ENCODE measurements at places on chromosomes 5 and 9. TPM values are rescaled to one million over a fixed set of nuclear protein-coding genes. Genes with fewer than 3 reads are reported as not detected.

DNA sequence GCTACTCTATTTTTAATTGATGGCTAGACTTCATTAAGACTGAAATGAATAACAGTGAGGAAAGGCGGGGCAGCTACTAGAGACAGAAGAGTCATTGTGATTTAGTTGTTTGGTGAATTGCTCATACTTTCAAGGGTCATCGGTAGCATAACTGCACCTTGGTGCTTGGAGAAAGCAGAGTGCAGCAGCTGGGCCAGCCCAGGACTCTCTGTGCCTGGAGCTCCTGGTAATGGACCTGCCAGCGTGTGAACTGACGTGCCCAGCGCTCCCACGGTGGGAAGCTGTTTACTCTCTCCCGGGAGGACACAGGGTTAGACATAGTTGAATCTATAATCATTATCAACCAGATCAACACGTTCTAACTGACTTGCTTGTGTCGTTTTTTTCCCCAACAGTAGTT lies 42.9 kb downstream of the LURAP1L start:
- DNase-seq: peak; percentile 85

GRCh38 chr5:112064271-112064701 lies 307.3 kb upstream of the NREP start:
- no peak for DNase-seq

- DNase-seq: peak; percentile 10
Observed at GRCh38 chr9:121840838-121841760, 189.7 kb downstream of the DAB2IP start.

- no peak for DNase-seq
Observed at GRCh38 chr9:90702441-90702955, 59.9 kb upstream of the DIRAS2 start.

DNA sequence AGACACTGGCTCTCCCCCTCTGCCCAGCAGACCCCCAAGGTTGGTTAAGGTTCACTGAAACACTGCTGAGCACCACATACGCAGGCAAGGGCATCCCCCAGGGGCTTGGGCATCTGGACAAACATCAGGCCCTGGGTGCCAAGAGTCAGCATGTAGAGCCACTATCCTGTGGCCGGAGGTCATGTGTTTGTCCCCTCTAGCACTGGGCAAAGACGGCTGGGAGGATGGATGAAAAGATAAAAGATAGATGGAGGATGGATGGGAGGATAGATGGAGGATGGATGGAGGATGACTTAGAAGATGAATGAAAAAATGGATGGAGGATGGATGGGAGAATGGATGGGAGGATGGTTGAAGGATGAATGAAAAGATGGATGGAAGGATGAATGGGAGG lies 216.8 kb upstream of the IER5L start:
- no peak for DNase-seq

- DNase-seq: no peak
Observed at GRCh38 chr5:32446630-32447029, 2.1 kb upstream of the ZFR start.

SLCO6A1 gene
- total RNA-seq: not detected

GRCh38 chr5:61866930-61867329 lies 439.1 kb upstream of the KIF2A start:
- peak; percentile 52 for DNase-seq

GRCh38 chr5:71601222-71602026 lies 14.3 kb downstream of the MCCC2 start:
- DNase-seq: peak; percentile 84
